RPMI8226 (cell line): ENCODE measurements at places on chromosomes 1 and 21.

DNA sequence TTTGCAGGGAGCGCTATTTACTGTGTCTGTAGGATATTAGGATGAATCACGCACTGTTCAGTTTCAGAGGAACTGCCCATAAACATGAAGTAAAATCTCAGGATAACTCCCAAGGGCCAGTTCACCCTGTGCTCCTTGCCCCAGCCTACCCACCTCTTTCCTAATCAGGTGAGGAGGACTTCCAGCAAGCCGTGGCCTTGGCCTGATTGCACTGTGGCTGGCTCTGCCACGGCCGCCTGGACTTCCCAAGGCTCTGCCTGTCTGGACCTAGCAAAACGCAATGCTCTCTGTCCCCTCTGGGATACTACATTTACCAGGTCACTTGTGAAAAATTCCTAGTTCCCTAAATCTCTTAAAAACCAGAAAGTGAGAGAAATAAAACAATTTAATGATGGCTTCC lies 7.4 kb upstream of the ASCL5 start:
- DNase-seq, result no peak

DNA sequence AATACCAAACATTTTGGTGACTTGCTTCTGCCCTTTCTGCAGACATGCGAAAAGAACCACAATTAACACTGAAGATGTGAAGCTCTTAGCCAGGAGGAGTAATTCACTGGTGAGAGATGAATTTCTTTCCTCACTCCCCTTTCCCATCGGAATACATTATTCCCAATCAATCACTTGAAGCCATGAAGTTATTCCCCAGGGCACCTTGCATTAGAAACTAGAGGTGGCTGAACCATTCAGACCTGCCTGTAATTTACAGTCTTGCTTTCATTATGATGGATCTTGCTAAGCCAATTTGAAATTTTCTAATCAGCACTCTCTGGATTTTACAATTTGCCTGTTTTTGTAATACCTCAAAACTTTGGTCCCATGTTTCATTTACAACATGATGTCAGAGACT lies 9.5 kb upstream of the CORT start:
- DNase-seq, result no peak

- no peak for DNase-seq
These were observed 33.1 kb upstream of the VAMP3 start for GRCh38 chr1:7738044-7738443.

DNA sequence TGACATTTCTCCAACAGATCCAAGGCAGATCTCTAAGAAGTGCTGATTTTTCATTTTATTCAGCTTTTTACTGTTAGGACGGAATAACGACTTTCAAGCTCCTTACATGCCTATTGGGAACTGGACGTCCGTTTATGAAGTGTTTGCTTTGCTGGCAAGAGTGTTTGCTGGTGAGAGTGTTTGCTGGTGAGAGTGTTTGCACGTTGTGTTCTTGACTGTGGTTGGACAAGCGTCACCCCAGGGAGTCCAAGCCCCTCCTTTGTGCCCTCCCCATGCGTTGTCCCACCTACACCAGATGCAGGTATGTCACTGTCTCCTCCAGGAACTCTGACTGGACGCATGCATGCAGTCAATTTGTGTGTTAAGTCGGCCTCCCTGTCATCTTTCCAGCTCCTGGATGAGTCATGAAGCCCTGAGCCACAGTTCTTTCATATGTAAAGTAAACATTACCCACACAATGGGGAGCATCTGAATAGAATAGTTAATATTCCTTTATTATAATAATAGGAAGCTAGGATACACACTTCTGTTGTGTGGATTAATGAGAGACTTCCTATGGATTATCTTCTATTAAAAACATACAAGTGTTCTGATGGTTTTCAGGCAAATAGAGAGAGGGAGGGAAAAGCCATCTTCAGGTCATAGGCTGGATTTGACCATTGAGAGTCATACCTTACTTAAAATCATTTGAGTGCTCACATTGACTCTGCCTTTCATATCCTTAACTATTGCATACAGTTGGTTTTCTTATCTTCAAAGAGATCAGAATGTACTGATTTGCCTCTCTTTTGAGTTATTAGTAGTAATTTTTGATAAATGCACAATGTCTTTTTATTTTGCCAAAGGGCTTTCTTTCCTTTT lies 119.2 kb downstream of the GALNT2 start:
- DNase-seq, result no peak

DNA sequence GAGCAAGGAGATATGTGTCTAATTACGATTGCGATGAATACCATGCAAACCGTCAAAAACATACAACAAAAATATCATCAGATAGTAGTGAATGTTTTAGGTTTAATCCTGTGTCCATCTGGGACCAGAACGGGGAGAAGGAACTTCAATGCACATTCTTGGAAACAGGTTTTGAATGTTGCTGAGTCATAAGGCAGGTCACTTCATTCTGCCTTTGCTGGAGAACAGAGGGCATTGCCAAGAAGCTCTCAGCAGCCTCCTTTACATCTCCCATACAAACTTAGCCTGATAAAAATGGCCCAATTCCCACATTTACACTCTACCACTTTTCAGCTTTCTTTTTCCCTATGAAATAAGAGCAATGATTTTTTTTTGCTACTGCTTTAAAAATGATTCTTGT lies 78.0 kb upstream of the KCNJ6 start:
- DNase-seq, result no peak

- DNase-seq, result no peak
These were observed 2.8 kb downstream of the ARHGEF2 start for GRCh38 chr1:155975375-155976061.

DNA sequence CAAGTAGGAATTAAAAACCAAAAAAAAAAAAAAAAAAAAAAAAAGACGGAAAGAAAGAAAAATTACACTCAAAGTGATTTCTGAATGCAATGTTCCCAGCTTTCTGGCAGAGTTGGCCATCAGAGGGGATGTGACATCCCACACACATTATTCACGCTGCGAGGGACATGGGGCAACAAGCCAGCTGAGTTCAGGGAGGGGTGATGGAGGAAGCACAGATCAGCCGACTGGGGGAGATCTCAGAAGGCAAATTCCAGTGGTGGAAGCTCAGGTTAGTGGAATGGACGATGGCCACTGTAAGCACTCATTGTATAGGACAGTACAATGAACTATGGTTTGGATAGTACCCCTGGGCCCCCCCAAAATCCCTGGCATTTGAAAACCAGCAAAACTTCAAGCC lies 311.9 kb downstream of the PCP4 start:
- no peak for DNase-seq

GRCh38 chr1:63924600-63924999 lies 150.8 kb downstream of the ROR1 start:
- no peak for DNase-seq

DNA sequence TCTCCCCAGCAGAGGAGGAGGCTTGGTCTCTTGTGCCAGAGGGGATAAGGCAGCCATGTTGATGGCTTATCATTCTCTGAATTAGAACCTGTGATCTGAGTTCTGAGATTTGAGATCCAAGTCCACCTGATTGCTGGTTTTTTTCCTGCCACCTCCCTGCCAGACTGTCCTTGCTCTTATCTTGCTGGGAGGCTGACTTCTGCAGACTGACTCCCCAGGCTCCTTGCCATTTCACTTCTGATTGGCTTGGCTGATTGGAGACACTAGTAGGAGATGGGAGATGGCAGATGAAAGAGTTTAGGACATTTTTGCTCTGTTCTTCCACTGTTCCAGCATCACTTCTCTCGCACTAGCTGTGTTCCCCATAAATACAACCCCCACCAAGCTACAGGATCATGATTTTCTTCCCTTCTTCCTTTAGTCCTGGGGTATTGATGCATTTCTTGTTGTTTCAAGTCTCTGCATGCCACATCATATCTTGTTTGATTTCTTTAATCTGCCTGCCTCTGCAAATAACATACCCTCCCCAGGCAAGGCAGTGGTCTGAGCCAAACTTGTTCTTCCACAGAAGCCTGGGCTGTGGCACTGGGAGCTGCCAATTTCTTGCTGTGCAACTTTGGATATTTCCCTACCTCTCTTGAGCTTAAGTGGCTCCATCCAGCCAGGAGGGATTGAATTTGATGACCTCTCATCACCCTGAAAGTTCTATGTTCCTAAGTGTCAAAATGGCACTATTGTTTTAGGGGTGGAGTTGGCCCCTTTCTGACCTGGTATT lies 963 bp upstream of the CYP4B1 start:
- no peak for DNase-seq

- no peak for DNase-seq
These were observed 19.5 kb downstream of the SUSD4 start for GRCh38 chr1:223344491-223344890.

GRCh38 chr1:176820391-176821031 lies 344.0 kb downstream of the ASTN1 start:
- no peak for DNase-seq

GRCh38 chr1:10325521-10325920 lies 73.3 kb upstream of the PGD start:
- no peak for DNase-seq

- no peak for DNase-seq
These were observed 87.7 kb upstream of the ATP1B1 start for GRCh38 chr1:169018751-169019150.

- DNase-seq, result no peak
These were observed 59.0 kb upstream of the KCND3 start for GRCh38 chr1:112048421-112048820.

- DNase-seq, result no peak
These were observed 8.6 kb downstream of the CERS2 start for GRCh38 chr1:150966011-150966410.

- no peak for DNase-seq
These were observed 146.6 kb downstream of the TBX15 start for GRCh38 chr1:118841521-118841920.

DNA sequence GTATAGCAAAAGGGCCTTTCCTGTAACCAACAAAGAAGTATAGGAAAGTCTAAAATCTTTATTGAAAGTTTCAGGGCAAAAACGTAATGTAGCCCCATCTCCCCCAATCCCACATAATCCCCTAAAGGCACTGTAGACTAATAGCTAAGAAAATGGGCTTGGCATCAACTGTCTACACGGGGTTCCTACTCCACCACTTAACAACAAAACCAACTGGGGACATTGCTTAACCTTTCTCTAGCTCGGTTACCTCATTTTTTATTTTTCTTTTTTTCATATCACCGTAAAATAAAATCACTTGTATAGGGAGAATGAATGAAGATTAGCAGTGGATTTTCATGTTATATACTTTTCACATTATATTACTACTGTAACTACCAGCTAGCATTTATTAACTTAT lies 12.3 kb downstream of the MACF1 start:
- DNase-seq, result no peak

DNA sequence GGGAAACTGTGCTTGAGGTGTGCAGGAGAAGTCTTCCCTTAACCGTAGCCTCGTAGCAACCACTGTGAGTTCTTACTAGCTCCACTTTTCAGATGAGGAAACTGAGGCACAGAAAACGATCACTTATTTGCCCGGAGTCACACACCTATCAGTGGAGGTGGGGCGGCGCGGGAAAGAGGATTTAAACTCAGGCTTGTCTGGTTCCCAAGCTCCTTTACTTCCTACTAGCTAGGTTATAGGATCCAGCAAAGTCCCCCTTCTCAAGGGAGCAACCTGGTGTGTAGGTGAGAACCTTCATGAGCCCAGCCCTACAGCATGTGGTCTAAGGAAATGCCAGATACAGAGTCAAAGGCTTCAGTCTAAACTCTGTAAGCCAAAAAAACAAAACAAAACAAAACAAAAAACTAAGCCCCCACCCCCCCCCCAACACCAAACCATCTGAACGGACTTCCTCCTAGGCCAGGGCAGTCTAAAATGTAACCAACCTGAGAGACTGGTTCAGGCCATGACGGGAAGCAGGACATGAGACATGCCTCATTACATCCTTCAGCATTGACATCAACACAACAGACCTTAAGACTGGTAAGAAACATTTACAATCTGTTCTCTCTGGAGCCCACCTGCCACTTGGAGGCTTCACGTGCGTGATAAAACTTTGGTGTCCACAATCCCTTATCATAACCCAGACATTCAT lies 709 bp upstream of the FBXO42 start:
- DNase-seq, result no peak

GRCh38 chr21:42350318-42350910 lies 380 bp downstream of the TFF2 start:
- no peak for DNase-seq

GRCh38 chr1:162389021-162389818 lies 7.7 kb downstream of the C1orf226 start:
- DNase-seq, result peak; percentile 37

GRCh38 chr1:1183833-1184775 lies 10.4 kb downstream of the TTLL10 start:
- no peak for DNase-seq

GRCh38 chr1:166840309-166841274 lies 1.3 kb downstream of the POGK start:
- no peak for DNase-seq

DNA sequence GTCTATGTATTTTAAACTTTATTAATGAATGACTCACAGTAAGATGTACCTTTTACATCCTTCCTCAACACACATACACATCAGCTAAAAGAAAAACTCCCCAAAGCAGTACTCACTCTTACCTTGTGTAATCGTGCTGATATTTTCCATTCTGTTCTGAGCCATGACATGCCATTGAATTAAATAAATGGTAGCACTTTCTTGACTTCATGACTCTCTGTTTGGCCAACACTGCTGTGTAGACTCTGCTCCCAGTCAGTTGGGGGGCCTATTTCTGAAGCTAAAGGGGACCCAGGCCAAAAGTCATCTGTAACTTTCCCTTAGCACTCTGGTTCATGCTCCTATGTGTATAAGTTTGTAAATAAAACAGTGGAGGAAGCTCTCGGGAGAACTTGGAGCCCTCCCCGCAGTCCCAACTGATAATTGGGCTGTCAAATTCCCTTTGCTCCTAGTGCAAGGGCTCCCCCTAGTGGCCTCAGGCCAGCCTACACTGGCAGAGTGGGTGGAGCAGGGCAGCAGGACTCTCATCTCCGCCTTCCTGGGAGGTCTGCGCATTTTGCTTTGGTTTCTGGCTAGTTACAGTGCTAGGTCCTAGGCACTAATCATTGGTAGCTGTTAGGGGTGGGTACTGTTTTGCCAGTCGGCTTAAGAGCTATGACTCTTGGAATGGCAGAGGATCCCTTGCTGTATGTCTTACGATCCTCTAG lies 1.7 kb upstream of the FYB2 start:
- peak; percentile 78 for DNase-seq

- no peak for DNase-seq
These were observed 46.9 kb downstream of the PEX14 start for GRCh38 chr1:10521537-10522157.

DNA sequence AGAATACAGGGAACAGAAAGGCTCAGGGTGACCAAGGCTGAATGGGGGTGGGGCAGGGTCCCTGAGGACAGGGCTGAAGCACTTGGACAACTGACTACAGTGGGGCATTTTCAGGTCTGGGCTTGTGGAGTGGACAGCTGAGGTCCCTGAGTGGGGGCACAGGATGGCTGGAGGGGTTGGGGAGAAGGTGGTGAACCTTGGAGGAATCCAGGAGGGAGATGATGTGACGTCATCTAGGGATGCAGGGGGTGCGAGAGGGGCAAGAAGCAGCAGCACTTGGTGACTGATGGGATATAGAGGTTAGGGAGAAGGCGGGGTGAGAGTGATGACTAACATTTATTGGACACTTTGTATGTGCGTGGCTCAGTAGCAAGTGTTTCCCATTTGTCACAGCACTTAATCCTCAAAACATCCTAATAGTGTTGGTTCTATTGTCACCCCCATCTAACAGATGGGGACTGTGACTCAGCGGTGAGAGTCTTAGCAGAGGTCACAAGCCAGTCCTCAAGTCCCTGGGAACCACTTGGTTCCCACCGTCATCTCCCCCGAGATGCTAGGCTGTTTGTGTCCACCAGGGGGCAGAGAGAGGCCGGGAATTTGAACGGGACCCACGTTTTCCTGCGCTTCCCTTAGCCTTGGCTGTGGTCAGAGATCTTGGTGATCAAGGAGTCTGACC lies 27.9 kb upstream of the BMP8B start:
- peak; percentile 85 for DNase-seq

- DNase-seq, result no peak
These were observed 38.8 kb downstream of the MACF1 start for GRCh38 chr1:39243302-39243701.
